ENCODE measurements at places on chromosomes 11 and 22. TPM values are rescaled to one million over a fixed set of nuclear protein-coding genes. Genes with fewer than 3 reads are reported as not detected.

Gene CHRNA10
- polyA plus RNA-seq: 1.6 TPM

Gene CSRP3
- 0.41 TPM for polyA plus RNA-seq

Gene MAP6
- polyA plus RNA-seq: 4.4 TPM

Gene CAVIN3
- polyA plus RNA-seq: 115 TPM

Gene KLHDC7B
- polyA plus RNA-seq: 0.75 TPM

Gene MAML2
- polyA plus RNA-seq: 5.8 TPM

Gene MOGAT2
- polyA plus RNA-seq: 2.9 TPM

Gene MRGPRF
- polyA plus RNA-seq: 7.5 TPM

Gene MS4A12
- polyA plus RNA-seq: not detected

Gene IGF2
- 3,175 TPM for polyA plus RNA-seq

Gene OSBP2
- polyA plus RNA-seq: 25.5 TPM

Gene MYEOV
- polyA plus RNA-seq: not detected

Gene MUC2
- 0.77 TPM for polyA plus RNA-seq

Gene CDC42EP1
- 146 TPM for polyA plus RNA-seq

Gene CELSR1
- 3.0 TPM for polyA plus RNA-seq

Gene AGBL2
- 5.8 TPM for polyA plus RNA-seq

Gene FLRT1
- polyA plus RNA-seq: 0.34 TPM

Gene TMEM191C
- 3.9 TPM for polyA plus RNA-seq

Gene NRXN2
- polyA plus RNA-seq: 2.8 TPM

Gene CCDC81
- not detected for polyA plus RNA-seq

Gene RRP7A
- 51.6 TPM for polyA plus RNA-seq

Gene MMP12
- 0.60 TPM for polyA plus RNA-seq

Gene HBG1
- not detected for polyA plus RNA-seq

Gene DKK3
- polyA plus RNA-seq: 64.3 TPM

Gene SNX32
- polyA plus RNA-seq: 6.0 TPM

Gene CYP2D6
- 5.0 TPM for polyA plus RNA-seq
